ENCODE measurements at places on chromosomes 12 and 14. TPM values are rescaled to one million over a fixed set of nuclear protein-coding genes. Genes with fewer than 3 reads are reported as not detected.

FGF6 gene
- total RNA-seq: not detected

CFAP54 gene
- total RNA-seq: 0.25 TPM

EML5 gene
- 1.8 TPM for total RNA-seq

NR4A1 gene
- total RNA-seq: 35.3 TPM

GRCh38 chr14:105203057-105203531 lies 22.0 kb upstream of the NUDT14 start:
- no peak for DNase-seq

DNA sequence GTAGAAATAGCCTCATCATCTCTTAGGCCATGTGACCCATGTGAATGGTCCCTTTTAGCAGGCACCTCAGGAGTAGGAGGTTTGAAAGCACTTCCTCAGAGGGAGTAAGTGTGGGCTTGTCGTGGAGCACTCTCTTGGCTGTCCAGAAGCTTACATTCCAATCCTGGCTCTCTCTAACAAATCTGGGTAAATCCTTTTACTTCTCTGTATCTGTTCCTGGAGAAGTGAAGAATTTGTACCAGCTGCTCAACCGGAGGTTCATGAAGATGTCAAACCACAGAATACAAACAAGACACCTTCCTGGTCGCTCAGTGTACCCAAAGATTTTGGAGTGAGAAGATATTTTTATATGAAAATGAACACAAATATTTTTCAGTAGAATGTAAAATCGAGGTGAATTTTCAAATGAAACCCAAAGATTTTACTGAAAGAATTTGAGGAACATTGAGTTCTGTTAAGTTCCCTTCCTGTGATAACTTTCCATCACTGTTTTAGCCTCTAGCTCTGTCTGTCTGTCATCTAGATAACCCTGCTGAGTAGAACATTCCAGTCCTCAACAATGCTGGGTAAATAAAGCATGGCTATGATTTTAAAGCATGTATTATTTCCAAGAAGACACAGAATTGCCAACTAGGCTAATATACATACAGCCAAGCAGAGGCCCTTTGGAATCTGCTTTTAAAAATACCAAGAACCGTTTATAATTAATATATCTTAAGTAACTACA lies 263.9 kb upstream of the RGS6 start:
- no peak for DNase-seq

DNA sequence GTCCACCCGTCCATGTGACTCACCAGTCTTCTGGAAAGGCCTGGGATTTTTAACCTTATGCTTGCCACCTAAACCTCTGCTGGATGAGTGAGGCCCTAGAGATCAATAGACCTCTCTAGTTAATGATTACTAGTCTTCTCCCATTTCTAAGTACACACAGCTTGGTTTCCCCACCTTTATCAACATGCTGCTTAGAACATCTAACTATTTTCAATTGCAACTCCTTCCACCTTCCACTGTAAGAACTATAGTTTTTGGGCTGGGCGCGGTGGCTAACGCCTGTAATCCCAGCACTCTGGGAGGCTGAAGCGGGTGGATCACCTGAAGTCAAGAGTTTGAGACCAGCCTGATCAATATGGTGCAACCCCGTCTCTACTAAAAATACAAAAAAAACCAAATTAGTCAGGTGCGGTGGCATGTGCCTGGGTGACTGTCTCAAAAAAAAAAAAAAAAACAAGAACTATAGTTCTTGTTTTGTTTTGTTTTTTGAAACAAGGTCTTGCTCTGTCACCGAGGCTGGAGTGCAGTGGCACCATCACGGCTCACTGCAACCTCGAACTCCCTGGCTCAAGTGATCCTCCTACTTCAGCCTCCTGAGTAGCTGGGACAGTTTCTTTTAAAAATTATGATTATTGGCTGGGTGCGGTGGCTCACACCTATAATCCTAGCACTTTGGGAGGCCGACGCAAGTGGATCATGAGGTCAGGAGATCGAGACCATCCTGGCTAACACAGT lies 18.7 kb upstream of the MDM2 start:
- DNase-seq: no peak

GRCh38 chr12:21538061-21538653 lies 12.1 kb downstream of the SPX start:
- DNase-seq: no peak

DNA sequence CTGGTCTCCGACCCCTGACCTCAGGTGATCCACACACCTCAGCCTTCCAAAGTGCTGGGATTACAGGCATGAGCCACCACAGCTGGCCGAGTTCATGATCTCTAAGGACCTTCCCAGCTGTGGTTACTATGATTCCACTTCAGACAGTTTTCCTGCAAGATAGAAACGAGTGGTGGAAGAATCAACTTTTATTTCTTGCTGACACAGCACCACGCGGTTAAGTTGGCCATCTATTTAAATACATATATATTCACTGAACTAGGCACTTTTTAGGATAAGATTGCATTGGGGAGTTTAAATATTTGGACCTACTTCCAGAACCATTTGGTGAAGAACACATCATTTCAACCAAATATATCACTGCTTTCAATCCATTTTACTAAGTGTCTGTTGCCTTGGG lies 213.4 kb downstream of the TBX5 start:
- DNase-seq: no peak

DNA sequence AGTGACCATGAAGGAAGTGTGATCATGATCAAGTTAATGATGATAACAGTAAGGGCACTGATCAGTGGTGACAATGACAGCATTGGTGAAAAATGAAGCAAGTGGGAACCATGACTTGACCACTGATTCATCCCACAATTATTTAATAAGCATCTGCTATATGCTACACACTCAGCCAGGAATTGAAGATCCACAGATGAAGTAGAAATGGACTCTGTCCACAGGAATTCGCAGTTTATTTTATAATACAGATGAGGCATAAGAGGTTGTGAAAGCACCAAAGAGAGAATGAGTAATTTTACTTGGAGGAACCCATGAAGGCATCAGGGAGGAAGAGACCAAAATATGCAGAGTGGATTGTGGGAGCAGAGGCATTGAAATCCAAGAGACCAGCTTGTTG lies 33.8 kb upstream of the SMUG1 start:
- DNase-seq: no peak

DNA sequence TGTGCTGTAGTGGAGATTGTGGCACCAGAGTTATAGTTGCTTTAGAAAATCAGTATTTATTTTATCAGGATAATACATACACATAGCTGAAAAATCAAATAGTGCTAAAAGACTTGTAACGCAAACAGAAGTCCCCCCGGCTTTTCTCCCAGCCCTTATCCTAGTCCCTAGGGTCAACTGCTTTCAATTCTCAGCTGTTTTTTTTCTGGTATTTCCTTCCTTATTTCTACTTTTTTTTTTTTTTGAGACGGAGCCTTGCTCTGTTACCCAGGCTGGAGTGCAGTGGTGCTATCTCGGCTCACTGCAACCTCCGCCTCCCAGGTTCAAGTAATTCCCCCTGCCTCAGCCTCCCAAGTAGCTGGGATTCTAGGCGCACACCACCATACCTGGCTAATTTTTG lies 8.4 kb upstream of the CTDSP2 start:
- DNase-seq: no peak

DNA sequence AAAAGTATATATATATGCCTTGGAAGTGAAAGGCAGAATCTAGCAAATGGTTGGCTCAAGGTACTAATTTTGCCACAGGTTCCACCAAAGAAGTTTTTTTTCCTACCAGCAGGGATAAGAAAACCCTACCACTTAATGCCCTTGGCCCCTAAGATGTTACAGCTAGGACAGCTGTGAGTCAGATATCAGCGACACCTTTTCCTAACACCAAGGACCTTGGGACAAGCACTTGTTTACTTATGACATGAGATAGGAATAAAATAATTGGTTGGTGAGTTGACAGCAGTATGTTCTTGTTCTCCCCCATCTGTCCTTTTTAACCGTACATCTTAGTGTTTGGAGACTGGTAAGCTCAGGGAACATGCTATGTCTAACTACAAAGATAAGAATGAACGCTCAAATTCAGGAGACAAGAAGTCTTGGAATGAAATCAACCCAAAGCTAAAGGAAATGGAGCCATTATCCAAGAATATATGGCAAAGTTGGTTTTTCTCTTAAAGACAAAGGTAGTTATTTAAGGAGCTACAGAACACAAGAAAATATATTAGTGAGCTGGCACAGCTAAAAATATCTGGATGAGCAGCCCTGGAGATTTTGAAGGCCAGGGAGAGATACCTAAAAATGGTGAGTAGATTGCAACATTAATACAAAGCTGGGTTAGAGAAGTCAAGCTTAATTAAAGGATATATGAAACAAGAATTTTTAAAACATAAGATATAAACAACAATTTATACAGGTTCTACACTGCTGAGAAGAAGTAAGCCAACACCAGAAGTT lies 126.8 kb downstream of the TMTC1 start:
- no peak for DNase-seq

DNA sequence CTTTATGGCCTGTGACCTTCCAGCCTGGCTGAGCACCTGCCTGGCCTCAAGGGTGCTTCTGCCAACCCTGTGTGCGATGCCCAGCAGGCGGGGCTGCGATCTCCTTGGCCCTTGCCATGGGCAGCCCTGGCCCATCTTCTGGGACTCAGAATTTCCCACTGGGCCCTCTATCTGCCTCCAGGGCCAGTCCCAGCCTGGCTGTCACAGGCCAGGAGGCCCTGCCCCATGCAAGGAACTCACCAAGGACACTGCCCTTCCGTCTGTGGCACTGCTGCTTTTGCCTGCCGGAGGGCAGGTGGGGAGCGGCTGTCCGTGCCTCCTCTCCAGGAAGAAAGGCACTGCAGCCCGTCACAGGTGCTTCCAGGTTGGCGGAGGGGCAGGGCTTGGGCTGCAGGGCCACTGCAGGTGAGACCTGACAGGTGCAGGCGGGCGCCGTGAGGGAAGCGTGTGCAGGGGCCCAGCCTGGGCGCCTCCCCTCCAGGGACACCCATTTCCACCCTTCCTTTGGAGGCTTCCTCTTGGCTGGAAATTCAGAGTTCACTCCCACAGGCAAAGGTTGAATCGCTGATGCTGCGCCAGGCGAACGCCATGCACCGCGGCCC lies 177.8 kb downstream of the KIF26A start:
- no peak for DNase-seq

- no peak for DNase-seq
These were observed 48.7 kb downstream of the HEATR5A start for GRCh38 chr14:31371646-31372045.

DNA sequence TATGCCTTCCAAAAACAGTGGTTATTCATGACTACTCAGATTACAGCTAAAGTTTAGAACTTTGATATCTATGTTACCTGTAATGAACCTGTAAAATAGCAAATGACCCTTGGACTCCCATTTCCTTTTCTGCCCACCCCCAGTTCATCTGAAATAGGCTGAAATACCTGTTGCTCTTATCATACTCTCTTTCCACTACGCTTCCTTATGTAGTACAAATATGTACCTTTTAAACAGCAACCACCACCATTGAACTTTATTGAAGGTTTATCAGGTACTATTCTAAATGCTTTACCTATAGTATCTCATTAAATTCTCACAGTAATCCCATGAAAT lies 239.7 kb downstream of the SSPN start:
- DNase-seq: no peak

DNA sequence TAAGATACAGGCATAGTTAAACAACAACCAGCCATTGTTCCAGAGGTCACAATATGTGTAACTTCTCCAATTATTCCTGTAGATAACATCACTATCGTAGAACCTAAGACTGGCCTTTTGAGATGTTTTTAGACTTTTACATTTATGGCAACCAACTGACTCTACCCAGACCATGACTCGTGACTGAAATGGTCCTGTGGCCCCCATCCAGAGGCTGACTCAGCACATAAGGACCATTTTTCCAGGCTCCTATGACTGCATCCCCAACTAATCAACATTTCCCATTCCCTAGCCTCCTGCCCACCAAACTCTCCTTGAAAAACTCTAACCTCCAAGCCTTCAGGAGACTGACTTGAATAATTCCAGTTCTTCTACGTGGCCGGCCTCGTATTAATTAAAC lies 52.6 kb upstream of the NID2 start:
- DNase-seq: no peak

DNA sequence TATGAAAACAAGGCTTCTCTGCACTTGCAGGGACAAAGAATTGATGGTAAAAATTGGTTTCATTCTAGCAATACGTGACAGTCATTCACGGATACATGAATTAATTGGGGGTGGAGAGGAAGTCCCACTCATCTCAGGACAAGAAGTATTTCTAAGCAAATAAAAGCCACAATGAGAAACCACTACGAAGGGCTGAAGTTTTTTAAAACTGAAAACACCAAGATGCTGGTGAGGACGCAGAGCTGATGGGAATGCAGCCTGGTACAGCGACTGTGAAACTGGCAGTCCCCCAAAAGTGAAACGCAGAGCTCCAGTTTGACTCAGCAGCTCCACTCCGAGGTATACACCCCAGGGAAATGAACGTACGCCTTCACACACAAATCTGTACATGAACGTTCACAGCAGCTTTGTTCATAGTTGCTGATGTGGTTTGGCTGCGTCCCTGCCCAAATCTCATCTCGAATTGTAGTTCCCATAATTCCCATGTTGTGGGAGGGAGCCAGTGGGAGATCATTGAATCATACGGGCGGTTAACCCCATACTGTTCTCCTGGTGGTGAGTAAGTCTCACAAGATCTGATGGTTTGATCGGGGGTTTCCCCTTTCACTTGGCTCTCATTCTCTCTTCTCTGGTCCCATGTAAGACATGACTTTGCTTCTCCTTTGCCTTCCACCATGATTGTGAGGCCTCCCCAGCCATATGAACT lies 89.0 kb downstream of the SCARB1 start:
- no peak for DNase-seq

Measured in HCT116 (cell line).